ENCODE measurements at places on chromosomes 11 and 22. TPM values are rescaled to one million over a fixed set of nuclear protein-coding genes. Genes with fewer than 3 reads are reported as not detected.

C11orf87 gene
- not detected for total RNA-seq

KRTAP5-10 gene
- total RNA-seq = not detected

DLG2 gene
- total RNA-seq = not detected

B4GALNT4 gene
- 14.5 TPM for total RNA-seq

DTX4 gene
- 4.1 TPM for total RNA-seq

MMP12 gene
- total RNA-seq = not detected

MAML2 gene
- total RNA-seq = 2.6 TPM

WEE1 gene
- total RNA-seq = 21.6 TPM

Measured in A549 treated with RU486 at 1 μM for 4 hours (cell line).